Activated gamma-delta T cell treated with Interleukin-2 at 50 U/mL for 16 hours (primary cell): ENCODE measurements at places on chromosomes 6 and 20.

DNA sequence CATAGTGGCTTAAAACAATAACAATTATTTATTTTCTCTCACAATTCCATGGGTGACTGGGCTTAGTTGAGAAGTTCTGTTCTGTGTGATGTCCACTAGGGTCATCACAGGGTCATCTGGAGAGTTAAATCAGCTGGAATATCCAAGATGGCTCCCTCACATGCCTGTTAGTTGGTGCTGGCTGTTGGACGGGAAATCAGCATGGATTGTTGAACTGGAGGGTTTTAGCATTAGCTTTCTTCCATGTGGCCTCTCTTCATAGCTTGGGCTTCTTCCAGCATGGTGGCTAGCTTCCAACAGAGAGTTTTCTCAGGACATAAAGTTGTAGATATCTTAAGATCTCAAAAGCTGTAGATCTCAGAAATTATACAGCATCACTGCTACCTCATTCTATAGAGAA is 19.6 kb downstream of the MARCKS start:
- no peak for DNase-seq

DNA sequence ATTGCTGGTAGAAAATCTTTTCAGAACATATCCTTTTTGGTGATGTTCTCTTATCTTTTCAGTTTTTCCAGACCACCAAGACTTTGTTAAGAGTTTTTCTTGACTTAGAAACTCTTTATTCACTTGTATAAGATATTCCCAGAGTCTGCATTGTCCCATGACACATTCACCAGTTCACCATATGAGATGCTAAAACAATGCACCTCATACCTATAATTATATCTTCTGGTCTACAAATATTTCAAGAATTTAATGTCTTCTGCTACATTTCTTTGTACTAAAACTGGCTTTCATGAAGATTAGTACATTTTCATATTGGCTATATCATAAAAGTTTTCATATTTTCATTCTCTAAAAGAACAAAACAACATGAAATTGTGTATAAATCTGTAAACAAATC is 111.3 kb downstream of the ADGRG6 start:
- DNase-seq, result no peak

DNA sequence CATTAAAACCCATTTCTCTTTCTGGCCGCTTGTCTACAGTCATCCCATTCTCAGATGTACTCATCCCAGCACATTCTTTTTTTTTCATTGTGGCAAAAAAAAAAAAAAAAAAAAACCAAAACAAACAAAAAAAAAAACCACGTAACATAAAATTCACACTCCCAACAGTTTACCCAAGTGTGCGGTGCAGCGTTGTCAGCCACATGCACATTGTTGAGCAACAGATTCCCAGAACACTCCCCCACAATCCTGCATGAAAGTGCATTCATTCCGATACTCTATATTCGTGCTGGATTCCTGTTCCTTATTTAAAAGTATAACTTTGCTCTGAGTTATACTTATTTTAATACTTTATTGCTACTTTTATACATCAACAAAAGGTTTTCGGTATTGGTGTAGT is 96.0 kb downstream of the SASH1 start:
- DNase-seq, result no peak

DNA sequence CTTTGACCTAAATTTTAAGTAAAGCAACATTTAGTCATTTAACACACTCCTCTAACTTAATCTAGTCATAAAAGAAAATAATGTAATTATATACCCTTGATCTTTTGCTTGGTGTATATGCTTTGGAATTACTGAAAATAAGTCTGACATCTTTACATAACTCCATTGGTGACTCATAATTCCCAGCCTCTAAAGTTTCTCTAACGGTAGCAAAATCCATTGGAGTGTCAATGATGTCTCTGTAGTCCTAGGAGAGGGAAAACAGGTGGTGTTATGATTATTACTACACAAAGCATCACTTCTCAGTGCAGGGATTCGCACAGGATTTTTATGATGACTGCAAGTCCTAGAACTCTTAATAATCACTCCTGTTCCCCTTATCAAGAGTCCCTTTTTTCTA is 80.2 kb downstream of the IRAK1BP1 start:
- DNase-seq, result no peak

GRCh38 chr6:17707371-17707651 is 586 bp upstream of the NUP153 start:
- no peak for DNase-seq

DNA sequence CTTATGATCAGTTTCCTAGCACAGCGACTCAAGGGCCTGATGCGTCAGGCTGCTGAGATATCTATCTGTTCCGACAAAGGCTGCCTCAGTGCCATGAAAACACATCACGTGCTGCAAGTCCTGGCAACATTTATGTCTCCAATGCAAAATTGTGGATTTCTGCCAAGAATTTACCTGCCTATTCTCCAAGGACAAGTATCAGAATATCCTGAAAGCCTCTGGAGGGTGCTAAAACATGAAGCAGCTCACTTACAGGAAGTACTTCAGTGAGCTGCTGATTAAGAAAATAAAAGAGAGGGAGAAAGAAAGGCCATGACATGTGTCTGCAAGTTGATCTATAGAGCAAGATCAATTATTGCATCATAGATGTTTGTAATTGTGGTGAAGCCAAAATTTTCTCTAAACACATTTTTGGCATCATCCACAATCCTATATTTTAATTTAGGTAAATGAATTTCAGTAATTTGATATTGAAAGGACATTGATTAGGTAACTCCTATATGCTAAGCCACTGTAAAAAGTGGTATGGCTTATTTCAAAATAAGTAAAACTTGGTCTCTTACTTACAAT is 25.8 kb upstream of the TPBG start:
- DNase-seq, result no peak

GRCh38 chr6:155187106-155187505 is 76.7 kb upstream of the CLDN20 start:
- no peak for DNase-seq

- DNase-seq, result no peak
Measured at GRCh38 chr20:39105551-39105950, 143.4 kb downstream of the DHX35 start.

GRCh38 chr20:44609516-44610312 is 27.3 kb downstream of the PKIG start:
- peak; percentile 84 for DNase-seq

- no peak for DNase-seq
Measured at GRCh38 chr6:7124636-7125035, 16.9 kb downstream of the RREB1 start.

- no peak for DNase-seq
Measured at GRCh38 chr6:129340983-129341382, 369.0 kb downstream of the ARHGAP18 start.

GRCh38 chr6:94052749-94053148 is 633.4 kb upstream of the EPHA7 start:
- DNase-seq, result no peak

GRCh38 chr6:136426627-136427377 is 123.4 kb downstream of the MAP7 start:
- DNase-seq, result no peak

- no peak for DNase-seq
Measured at GRCh38 chr20:47239719-47240067, 116.8 kb downstream of the ZMYND8 start.

- no peak for DNase-seq
Measured at GRCh38 chr6:48560408-48560807, 449.4 kb upstream of the PTCHD4 start.

DNA sequence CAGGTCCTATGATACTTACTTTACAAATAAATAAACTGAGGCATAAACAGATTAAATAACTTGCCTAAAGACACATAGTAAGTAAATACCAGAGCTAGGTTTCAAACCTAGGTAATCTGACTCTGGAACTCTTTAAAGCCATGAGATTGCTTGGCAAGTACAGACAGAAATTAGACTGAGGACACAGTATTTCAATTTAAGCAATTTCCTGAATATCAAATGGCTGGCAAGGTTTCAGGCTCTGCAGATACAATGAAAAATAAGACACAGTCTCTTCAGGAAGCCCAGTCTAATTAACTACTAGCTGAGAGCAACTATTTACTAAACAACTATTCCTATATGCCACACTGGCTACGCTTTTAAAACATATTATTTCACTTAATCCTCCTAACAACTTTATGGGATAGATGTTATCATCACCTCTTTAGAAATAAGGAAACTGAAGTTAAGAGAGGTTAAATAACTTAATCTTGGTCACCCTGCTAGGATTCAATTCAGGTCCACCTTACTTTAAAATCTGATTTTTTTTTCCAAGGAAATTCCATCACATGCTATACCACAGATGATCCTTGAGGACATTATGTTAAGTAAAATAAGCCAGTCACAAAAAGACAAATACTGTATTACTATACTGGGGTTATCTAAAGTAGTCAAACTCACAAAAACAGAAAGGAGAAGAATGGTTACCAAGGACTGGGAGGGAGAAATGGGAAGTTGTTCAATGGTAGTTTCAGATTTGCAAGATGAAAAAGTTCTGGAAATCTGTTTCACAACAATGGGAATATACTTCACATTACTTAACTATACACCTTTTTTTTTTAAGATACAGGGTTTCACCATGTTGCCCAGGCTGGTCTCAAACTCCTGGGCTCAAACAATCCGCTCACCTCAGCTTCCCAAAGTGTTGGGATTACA is 4.1 kb downstream of the TRPC4AP start:
- DNase-seq, result no peak

GRCh38 chr6:131061041-131061750 is 1.8 kb downstream of the EPB41L2 start:
- DNase-seq, result no peak

GRCh38 chr20:4886771-4887527 is 114.4 kb downstream of the SLC23A2 start:
- no peak for DNase-seq

DNA sequence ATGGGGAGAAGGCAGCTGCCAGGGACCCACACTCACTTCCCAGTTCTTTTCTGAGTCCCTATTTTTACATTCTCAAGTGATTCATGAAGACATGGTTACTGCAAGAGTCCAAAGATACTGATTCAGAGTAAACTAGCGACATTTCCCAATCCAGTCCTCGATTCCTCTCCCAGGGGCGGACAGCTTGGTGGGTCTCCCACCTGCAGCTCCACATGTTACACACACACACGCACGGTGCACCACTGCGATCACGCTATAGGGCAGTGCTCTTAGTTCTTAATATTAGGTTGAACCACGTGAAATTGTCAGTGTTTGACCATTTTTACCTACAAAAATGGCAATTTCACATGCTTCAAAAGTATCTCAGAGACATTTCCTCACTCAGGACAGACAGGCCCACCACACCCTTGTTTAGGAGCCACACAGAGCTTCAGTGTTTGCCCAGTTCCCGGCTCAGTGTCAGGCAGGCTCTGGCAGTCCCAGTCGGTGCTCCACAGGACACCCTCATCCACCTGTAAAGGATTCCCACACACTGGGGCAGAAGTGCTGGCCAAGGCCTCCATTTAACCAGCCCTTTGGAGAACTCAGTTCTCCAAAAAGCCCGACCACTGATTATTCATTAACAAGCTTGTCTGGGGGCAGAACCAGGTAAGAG is 51.8 kb downstream of the RRBP1 start:
- DNase-seq, result no peak

DNA sequence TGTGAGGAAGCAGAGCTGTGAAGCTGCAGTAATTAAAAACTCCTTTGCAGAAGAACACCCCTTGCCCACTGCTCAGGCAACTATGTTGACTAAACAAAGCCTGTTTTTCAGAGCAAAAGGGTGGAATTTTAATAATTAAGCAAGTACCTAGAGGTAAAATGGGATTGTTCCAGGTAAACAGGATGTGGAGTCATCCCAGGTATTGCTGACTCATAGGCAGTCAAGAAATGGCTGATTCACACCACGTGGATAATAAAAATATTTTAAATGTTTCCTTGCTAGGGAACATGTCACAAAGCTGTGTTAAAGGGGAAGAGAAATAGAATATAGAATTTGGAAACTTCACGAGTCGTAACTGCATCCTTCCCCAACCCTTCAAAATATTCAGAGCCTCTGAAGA is 491.8 kb downstream of the BTBD3 start:
- no peak for DNase-seq

GRCh38 chr6:143063631-143064030 is 2.9 kb downstream of the AIG1 start:
- DNase-seq, result no peak

DNA sequence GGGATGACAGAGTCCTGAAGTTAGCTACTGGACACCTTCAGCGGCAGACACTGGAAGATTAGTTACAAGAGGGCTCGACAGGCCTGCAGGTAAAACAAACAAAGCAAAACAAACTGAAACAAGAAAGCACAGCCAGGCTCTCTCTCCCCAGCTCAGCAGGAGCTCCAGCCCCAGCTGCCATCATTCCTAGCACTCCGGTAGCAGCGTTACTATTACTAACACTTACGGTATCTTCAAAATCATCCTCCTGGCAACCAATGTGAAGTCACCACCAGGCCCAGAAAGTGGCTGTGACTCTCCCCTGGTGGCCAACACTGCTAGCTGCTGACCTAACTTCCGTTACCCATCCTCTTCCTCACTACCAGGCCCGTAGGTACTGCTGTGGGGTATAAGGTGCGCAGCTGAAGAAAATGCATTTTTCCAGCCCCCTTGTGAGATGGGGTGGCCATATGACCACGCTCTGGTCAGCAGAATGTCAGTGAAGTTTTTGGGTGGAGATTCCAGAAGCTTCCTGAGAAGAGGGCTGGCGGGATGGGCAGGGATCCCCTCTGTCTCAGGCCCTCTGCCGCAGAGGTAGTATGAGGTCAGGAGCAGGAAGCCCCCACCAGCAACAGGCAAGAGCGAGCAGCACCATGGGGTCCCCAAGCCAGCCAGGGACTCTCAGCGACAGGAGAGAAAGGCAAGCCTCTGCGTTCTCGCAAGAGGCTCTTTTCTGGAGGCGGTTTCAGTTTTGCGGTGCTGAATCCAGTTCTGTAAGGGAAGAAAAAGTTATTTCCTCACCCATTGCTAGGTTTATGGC is 37.4 kb upstream of the TBXT start:
- DNase-seq, result no peak

DNA sequence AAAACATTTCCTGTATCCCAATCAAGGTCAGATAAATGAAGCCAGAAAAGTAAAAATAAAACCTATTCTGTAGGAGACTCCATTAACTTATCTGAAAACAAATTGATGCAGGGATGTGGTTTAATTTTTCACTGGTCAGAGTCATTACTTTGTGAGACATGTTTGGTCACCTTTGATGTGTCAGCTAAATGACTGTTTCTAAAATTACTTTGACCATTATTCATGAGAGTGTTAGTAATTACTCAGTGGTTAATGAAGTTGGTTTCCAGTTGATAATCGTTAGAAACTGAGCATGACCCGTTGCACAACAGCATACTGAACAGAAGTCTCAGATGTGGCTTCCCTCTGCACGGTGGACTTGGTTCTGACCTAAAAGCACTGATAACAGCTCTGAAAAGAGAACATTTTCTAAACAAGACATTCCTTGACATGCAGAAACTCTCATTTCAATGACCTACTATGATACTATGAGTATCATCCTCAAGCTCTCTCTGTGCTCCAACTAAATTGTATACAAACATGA is 410.5 kb upstream of the RNF217 start:
- no peak for DNase-seq
